Islet precursor cell (in vitro differentiated cells): ENCODE measurements at places on chromosomes 2 and 18.

DNA sequence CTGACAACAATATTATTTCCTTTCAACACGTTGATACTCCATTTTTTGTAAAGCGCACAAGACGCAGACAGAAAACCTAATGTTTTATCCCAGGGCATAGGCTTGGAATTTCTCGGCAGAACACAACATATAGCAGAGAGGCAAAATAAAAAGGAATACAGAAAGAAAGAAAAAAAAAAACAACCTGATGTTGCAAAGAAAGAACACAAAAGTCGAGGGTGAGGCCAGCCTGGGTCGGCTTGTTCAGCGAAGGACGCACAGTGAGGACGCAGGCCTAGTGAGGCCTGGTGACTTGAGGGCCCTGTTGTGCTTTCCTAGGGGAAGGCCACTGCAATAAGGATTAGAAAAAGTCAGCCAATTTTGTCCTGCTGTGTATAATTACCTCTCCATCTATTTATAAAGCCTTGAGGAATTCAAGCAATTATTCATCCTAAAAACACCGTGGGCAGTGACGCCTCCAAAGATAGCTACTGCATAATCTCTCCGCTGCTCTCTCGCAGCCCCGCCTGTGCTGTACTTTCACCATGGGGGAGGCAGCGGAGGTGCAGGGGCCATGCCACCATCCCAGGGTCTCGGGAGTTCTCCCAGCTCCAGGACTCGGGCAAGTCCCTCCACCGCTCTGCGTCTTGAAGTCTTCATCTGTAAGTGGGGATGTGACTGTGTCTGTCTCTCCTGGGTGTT, 61.9 kb upstream of the SH3RF3 start:
- no peak for DNase-seq

DNA sequence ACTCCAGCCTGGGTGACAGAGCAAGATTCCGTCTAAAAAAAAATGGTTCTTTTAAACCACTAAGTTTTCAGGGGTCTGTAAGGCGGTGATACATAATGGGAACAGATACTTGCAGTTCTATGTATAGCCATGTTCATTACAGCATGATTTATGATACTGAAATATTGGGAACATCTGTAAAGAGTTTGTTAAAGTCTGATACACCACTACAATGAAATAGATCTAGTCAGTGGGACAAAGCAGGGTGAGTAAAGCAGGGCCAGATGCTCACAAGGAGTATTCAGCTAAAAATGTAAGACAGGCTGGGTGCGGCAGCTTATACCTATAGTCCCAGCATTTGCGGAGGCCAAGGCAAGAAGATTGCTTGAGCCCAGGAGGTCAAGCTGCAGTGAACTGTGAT, 6.2 kb upstream of the ING5 start:
- DNase-seq = no peak

DNA sequence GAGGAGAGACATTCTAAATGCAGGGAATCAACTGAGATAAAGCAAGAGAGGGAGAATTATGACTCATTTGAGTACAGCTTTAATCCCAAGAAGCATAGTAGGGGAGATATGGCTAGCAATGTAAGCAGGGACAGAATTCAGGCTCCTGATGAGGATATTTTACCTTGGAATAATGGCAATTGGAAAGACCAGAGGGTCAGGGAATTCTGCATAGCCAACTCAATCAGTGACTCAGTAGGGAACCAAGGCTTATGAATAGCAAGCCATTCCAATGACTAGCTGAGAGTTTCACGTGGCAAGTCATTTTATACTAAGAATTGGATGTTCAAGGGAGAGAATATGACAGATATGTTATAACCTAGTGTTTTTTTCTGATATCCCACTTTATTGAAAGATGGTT, 563.8 kb upstream of the NETO1 start:
- no peak for DNase-seq

- no peak for DNase-seq
Measured at GRCh38 chr18:9915291-9916076, 1.7 kb downstream of the VAPA start.

GRCh38 chr18:13471198-13471845, 252.8 kb downstream of the LDLRAD4 start:
- DNase-seq = no peak

GRCh38 chr18:58953627-58954026, 89.0 kb downstream of the ZNF532 start:
- DNase-seq = no peak

DNA sequence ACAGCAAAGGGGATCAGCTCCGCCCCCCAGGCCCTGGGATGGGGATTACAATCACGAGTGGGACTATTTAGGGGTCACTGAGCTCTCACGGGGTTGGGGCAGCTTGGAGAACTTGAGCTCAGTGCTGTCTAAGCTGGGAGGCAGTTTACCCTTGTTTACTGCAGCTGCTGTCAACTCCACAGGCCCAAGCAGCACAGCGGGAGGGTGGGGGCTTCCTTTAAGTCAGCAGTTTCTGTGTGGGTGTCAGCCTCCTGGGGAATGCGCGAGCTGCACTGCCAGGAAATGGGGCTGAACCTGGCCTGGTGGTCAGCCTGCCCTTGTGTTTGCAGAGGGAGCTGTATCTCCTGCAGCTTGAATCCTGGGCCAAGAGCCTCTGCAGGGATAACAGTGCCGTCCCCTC, 29.8 kb downstream of the TOGARAM2 start:
- DNase-seq = peak; percentile 73

DNA sequence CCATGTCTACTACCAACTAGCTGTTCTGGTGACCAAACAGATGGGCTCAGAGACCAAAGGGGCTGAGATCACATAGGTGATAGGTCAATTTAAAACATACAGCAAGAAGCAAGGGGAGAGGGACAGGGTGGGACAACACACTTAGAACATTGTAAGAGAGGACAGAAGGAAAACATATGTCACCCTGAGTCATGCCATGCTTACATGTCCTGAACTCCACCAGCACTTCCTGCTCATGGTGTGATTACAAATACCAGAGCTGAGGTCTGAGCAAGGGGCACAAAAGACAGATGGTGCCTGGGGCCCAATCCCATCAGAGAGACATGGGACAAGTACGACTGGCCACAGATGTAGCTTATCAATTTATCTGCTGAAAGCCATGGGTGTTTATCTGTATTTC, 28.7 kb upstream of the GALNT14 start:
- DNase-seq = no peak

DNA sequence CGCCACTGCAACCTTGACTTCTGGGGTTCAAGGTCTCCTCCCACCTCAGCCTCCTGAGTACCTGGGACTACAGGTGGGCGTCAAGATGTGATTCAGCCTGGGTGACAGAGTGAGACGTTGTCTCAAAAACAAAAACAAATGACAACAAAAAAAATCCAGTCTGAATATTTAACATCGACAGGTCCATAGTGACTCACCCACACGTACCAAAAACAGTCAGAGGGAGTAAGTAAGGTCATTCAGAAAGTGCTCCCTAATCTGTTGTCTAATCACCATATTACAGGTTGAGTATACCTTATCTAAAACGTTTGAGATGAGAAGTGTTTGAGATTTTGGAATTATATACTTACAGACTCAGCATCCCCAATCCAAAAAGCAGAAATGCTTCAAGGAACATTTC, 24.4 kb downstream of the SAP130 start:
- DNase-seq = no peak

DNA sequence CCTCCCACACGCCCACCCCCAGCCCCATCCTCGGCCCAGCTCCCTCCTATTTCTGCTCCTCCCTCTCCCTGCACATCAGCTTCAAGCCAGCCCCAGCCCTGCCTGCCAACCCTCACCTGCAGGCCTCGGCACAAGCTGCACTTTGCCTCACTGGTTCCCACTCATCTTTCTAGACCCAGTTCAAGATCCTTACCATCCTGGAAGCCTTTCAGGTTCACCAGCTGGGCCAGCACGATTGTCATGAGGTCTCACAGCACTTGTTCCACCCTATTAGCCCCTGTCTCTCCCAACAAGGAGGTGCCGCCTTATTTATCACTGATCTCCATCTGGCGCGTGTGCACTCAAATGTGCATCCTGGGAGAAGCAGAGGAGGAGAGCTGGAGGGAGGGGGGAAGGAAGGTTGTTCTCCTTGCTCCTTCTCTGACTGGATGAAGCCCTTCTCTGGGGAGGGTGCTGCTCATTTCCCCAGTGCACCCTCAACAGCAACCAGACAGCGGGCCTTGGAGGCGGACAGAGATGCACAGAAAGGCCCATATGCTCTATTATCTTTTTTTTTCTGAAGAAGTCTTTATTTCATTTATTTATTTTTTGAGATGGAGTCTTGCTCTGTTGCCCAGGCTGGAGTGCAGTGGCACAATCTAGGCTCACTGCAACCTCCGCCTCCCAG, 15.5 kb upstream of the BIN1 start:
- DNase-seq = no peak

GRCh38 chr18:54043484-54044251, 180.8 kb downstream of the MBD2 start:
- DNase-seq = no peak

- peak; percentile 32 for DNase-seq
Measured at GRCh38 chr2:3610415-3610814, 15.5 kb downstream of the COLEC11 start.

DNA sequence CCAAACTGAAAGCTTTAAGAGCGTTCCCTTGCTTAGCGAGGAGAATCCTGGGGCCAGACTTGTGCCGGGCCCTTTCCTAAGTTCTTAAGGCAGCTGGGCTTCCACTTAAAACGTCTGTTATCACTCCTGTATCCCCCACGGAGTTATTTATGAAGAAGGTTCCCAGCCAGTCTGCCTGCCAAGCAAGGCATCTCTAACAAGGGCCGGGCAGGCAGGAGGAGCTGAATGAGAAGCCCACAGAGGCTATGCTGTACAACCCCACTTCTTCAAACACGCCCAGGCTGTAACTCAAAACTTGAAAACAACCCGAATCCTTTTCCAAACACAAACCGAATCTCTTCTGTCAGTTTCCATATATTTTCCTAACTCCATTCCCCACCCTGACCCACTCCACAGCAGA, 39.0 kb upstream of the ZFP36L2 start:
- DNase-seq = no peak
